Hematopoietic multipotent progenitor cell (in vitro differentiated cells): ENCODE measurements at places on chromosomes 6 and 20. TPM values are rescaled to one million over a fixed set of nuclear protein-coding genes. Genes with fewer than 3 reads are reported as not detected.

- DNase-seq, result no peak
These were observed 120.0 kb upstream of the TAB2 start for GRCh38 chr6:149197482-149197881.

- no peak for DNase-seq
These were observed 13.0 kb downstream of the ZC3H12D start for GRCh38 chr6:149471801-149472200.

- DNase-seq, result peak; percentile 18
These were observed 2.1 kb upstream of the TRERF1 start for GRCh38 chr6:42453654-42454427.

GRCh38 chr20:58664883-58665282 lies 13.8 kb downstream of the STX16 start:
- no peak for DNase-seq

TAF11 gene
- total RNA-seq, result 10.8 TPM

C6orf58 gene
- total RNA-seq, result not detected

FKBP1C gene
- 0.27 TPM for total RNA-seq

ADGRG6 gene
- 57.1 TPM for total RNA-seq

BIRC7 gene
- total RNA-seq, result not detected

DNA sequence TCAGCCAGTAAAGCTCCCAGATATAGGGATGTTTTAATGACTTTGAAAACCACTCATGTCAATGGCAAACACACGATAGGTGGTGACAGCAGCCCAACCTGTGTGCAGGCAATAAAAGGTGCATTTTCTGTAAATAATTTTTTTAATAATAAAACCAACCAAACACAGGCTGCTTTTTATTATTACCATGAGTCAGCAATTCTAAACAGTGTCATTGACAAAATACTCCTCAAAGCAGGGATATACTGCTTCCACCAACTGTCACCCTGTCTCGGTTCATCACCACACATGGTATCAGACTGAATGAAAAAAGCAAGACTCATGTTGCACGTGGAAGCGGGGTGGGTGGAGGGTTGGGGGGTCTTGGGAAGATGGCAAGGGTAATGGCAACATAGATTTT lies 195.9 kb downstream of the ANKRD60 start:
- no peak for DNase-seq

DNA sequence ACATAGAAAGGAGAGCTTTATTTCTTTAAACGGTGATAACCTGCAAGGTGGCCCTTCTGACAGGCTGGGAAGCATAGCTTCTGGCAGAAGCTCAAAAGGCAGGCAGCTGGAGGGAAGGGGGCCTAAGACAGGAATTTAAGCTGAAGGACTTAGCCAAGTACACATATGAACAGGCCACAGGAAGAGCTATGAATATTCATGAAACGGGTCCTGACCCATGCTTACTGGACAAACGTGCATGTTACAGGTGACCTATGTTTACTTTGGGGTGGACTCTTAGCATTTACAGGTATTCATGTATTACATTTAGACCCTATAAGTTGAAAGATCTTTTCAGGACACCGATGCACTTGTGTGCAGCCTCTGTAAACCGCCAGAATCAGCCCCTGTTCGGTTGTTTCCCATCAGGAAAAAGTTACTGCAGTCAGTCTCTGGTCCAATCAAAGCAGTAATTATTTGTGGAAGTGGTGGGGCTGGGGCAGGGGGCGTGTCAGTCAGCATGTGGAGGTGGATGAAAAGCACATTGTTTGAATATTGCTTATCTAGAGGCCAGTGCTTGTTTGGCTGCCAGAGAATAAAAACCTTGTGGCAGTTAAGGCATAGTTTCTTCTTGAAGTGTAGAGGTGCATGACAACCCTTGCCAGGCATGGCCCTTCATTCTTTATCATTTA lies 2.9 kb upstream of the GZF1 start:
- DNase-seq, result no peak

DNA sequence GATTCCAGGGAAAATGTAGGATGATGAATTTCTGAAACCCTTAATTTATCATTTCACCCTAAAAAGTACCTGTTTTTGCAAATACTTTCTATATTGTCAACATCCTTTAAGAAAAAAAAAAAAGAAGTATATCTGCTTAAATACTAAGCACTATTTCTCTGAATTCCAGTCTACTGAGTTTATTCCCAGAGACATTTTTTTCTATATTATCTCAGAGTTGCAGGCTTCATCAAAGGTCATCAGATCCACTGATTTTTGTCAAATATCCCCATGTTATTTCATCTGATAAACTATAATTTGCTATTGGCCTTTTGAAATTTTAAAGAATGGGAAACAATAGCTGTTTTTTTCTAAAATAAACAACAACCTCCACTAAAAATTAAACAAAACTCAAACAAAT lies 357.6 kb upstream of the ID4 start:
- no peak for DNase-seq

DNA sequence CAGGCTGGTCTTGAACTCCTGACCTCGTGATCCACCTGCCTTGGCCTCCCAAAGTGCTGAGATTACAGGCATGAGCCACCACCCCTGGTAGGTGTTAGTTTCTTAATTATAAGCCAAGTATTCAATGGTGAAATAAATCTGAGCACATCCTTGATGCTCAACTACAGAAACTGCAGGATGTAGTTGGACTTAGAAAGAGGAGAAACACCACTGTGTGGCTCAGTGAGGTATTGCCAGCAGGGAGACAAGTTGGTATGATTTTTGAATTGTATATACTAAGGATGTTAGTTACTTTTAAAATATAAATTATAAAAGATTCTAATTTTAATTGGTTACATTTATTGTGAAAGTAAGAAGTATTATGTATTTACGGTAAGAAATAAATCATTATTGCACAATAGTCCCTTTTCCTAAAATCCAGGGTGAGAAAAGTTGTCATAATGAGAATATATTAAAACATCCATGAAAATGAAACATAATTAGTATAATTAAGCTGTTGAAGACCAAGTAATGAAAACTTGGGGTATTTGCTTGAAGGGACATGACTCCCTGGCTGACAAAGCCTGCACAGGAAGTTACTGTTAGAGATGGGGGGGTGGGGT lies 17.6 kb downstream of the SLC18B1 start:
- DNase-seq, result peak; percentile 41

TNFAIP3 gene
- 18.9 TPM for total RNA-seq

DNA sequence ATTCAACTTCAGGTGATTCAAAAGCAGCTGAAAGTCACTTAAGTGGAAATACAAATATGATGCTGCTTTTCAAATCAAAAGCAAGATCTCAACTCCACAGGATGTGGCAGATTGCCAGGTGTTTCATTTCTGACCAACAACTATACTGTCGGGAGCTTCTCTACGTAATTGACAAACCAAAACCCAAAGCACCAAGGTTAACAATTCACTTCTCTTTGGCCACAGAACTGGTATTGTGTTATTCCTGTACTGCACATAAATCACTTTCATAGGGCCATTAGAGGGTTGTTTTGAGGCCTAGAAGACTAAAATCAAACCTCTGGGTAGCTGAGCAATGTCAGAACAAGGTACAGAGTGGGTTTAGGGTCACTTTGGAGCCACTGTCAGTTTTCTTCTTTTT lies 169.7 kb downstream of the HAO1 start:
- no peak for DNase-seq

TMEM74B gene
- total RNA-seq, result 0.27 TPM

DNA sequence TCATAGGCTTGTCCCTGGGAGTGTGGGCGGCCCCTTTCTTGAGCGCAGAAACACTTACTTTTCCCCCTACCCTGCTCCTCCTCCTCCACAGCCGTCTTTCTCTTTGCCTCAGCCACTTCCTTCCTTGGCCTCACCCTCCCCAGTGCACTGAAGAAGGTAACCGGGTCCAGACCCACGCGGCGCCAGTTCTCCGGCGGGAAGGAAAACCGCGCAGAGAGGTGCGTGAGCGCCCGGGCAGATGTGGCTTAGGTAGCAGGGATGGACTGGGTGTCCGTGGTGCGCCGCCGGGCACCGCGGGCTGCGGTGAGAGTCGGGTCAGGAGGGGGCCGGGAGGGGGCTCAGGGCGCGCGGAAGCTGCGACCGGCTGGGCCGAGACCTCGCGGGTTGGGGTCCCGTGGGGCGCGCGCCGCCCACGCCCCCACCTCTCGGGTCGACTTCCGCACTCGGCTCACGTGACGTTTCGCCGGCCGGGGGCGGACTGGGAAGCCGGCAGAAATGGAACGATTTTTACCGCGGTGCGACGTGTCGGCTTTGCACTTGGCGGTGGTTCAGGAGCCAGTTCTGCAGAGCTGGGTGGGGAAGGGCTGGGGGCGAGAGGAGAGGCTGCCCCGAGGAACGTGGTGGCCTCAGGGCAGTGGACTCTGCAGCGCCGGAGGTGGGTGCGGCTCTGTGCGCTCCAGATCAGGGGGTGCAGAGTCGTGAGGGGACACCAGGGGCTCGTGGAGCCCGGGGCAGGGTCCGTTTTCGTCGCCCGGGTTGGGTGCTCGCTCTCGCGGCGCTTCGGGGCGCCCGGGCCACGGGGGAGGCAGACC lies at the start of gene ABRACL:
ABRACL (plus strand) TSS at position 88 of the 812 bp plus-strand sequence. CDS start 5,416 bp downstream, outside the sequence.
- peak; percentile 77 for DNase-seq

ANKEF1 gene
- total RNA-seq, result 1.3 TPM

RNF39 gene
- not detected for total RNA-seq

GRCh38 chr6:13305791-13306190 lies 22.5 kb downstream of the TBC1D7 start:
- no peak for DNase-seq

PRDM13 gene
- not detected for total RNA-seq

DNA sequence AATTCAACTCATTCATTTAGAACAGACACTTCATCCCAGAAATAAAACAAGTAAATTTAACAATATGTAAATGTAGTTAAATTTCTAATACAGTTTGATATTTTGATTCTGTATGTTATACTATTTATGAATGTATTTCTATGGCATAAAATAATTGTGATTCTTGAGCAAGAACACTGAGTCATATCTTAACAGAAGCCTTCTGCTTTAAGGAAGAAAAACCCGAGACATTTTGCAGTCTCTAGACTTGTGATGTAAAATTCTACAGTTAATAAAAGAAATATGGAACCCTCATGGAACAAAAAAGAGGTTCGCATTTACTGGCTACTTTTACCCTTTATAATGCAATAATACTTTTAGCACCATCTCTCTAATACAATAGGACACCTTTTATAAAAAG lies 47.9 kb upstream of the SCML4 start:
- no peak for DNase-seq

DNA sequence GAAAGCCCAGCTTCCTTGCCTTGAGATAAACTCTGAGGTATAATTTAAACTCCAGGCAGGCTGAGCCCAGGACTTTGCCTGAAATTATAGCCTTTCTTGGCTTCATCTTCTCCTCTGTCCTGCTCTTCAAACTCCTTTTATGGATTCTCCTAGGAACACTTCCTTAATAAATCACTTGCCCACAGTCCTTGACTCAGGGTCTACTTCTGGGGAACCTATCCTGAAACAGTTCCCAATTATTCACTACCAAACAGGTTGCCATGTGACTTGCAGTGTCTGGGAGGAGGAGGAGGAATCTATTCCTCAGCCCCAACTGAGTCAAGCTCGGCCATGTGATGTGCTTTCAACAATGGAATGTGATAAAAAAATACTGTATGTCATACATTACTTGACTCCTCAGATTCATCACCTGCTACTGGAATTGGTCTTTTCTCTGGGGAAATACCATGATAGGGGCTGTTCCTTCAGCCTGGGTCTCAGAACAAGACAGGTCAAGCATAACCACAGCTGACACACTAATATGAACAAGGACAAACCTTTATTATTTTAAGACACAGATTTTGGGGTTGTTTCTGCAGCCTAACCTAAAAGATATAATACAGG lies 20.5 kb upstream of the CDKN1A start:
- DNase-seq, result no peak

BNIP5 gene
- total RNA-seq, result not detected

GRCh38 chr20:32034581-32035425 lies 17.2 kb upstream of the HCK start:
- peak; percentile 56 for DNase-seq

DNA sequence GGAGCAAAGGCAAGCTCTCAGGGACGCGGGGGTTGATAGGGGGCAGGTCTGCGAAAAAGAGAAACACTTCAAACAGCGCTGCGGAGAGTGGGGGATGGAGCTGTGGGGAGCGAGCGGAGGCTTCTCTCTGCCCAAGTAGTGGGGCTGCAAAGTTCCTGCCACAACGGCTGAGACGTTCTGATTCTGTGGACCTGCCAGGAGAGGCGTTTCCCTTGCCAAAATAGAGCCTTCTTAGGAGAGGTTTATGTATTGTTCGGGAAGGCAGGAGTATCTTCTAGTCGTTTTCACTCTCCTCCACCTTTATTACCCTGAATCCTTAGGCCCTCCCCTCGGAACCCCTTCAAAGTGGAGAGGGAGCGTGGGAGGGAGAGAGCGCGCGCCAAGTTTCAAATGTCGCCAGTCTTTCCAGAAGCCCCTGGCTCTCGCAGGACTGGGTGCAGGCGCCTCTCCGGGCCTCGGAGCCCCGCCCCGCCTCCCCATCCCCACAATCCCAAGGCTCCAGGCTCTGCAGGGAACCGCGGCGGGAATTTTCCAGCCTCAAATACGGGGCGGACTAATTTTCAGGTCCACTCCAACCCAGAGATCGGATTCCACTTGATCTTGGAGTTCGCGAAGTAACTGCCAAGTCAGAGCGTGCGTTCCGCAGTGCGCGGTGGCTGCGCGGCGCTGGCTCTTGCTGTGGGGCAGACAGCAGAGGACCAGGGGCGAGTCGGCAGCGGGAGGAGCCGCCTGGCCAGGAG lies 10.0 kb upstream of the POU3F2 start:
- no peak for DNase-seq

BPIFA3 gene
- total RNA-seq, result not detected

STMND1 gene
- not detected for total RNA-seq

- DNase-seq, result no peak
These were observed 139.9 kb upstream of the TSHZ2 start for GRCh38 chr20:52832151-52832774.

PROKR2 gene
- not detected for total RNA-seq

DEFB119 gene
- not detected for total RNA-seq

GRCh38 chr6:30013291-30013922 lies 47.7 kb upstream of the POLR1H start:
- DNase-seq, result peak; percentile 18

DNA sequence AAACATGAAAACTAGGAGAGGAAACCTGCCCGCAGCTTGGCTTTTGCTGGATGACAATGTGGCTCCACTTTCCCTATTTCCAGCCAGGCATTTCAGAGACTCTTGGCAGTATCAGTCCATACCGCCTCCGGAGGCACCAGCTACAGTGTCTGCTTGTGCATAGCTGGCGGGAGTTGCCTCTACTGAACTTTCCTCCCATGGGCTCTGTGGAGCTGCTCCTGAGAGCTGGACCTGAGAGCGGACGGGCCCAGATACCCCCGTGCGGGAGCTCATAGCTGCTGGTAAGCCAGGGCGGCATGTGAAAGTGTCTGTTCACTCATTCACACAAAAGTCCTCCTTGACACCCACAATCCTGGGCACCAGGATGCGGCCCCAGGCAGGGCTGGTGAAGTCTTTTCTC lies 130.3 kb upstream of the PMEPA1 start:
- no peak for DNase-seq

- DNase-seq, result no peak
These were observed 53.5 kb downstream of the GOPC start for GRCh38 chr6:117548797-117549301.

LPA gene
- not detected for total RNA-seq

- no peak for DNase-seq
These were observed 703.5 kb downstream of the TFAP2A start for GRCh38 chr6:9711365-9711764.
